Activated CD4-positive, alpha-beta T cell treated with anti-CD3 and anti-CD28 coated beads, Interleukin-2, amount 10 ng/mL, durations not matched to agents 7 days and 5 days (primary cell): ENCODE measurements at places on chromosomes 7 and 10. TPM values are rescaled to one million over a fixed set of nuclear protein-coding genes. Genes with fewer than 3 reads are reported as not detected.

Gene NEBL
- total RNA-seq: not detected

Gene ABCB4
- not detected for total RNA-seq

Gene TLX1
- not detected for total RNA-seq

Gene SKIDA1
- 0.12 TPM for total RNA-seq

Gene FXYD4
- not detected for total RNA-seq

Gene GDF2
- total RNA-seq: not detected

Gene ANKRD26
- total RNA-seq: 10.3 TPM

Gene RBM20
- total RNA-seq: not detected

Gene LEP
- not detected for total RNA-seq

Gene CFAP43
- total RNA-seq: not detected

Gene GIMAP7
- total RNA-seq: 244 TPM

Gene FANK1
- total RNA-seq: 0.31 TPM

Gene KAT6B
- total RNA-seq: 26.9 TPM
